ENCODE measurements at places on chromosomes 16 and 17.
A peak's percentile ranks its signal among the peaks of the same experiment; 100 is the strongest.

DNA sequence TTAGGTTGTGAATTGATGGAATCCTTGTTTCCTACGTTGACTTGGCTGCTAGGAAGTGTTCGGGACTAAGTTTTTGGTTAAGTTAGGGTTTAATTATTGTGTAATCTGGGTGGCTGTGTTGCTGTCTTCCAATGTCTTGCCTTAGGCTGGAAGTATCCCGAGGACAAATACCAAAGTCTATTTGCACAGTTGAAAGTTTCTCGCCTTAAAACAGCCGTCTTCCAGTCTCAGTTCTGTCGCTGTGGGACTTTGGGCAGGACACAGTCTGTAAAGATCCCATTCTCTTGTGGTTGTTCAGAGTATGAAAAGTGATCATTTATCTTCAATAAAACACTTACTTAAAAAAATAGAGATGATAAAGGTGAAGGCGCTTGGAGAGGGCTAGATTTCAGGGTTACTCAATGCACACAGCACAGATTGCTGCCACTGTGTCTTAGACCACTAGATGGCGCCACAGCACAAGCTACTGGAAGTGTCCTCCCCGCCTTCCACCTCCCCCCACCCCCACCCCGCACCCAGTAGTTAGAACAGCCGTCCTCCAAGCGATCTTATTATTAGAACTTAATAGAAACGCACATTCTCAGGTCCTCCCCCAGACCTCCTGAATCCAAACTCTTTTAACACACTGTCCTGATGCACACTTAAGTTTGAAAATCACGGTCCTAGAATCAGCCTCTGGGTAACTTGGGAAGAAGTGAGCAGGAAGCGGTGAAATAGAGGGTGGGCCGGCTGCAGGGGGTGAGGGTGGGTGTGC is 45.8 kb downstream of the AKAP1 start:
- DNase-seq: peak; percentile 95

- DNase-seq: peak; percentile 88
Measured at GRCh38 chr16:65745-66144, 6.7 kb downstream of the RHBDF1 start.

GRCh38 chr17:28033972-28034714 is 8.3 kb upstream of the NLK start:
- DNase-seq: peak; percentile 73

GRCh38 chr17:31575043-31575442 is 183.6 kb downstream of the RAB11FIP4 start:
- DNase-seq: no peak

DNA sequence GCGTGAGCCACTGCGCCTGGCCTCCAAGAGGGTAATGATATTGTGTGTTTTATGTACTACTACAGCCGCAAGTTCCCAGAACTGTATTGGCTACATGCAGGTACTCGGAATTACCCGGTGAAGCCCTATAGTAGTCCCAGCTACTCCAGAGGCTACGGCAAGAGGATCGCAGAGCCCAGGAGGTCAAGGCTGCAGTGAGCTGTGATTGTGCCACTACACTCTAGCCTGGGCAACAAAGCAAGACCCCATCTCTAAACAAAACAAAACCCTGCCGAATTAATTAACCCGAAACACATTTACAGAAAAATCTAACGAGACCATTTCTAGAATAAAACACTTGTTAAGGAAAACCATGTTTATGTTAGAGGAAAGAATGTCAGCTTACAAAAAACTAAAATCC is 2.2 kb upstream of the USP22 start:
- no peak for DNase-seq

GRCh38 chr16:46918400-46918799 is 34.2 kb downstream of the GPT2 start:
- DNase-seq: no peak

DNA sequence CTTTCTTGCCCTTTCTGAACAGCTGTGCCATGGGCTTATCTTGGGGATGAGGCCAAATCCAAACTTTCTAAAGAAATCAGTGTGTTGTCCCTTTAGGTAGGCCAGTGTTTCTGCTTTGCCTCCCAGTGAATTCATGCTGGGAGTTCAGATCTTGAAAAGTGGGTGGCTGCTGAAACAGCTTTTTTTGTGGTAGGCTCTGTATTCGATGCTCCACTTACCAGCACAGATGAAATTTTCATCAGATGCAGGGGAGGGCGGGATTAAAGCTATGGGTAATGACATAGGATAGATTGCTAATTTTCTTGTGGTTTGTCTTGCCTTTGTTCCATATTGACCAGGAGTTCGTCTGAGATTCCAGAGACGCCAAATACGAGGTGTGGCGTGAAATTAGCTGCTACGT is 2.8 kb downstream of the SOCS7 start:
- DNase-seq: no peak

GRCh38 chr17:45385331-45385997 is 47.2 kb downstream of the ARHGAP27 start:
- DNase-seq: peak; percentile 92

- DNase-seq: no peak
Measured at GRCh38 chr16:4034963-4035362, 81.3 kb downstream of the ADCY9 start.

Measured in GM03348 (cell line).